ENCODE measurements at places on chromosomes 13 and 19. TPM values are rescaled to one million over a fixed set of nuclear protein-coding genes. Genes with fewer than 3 reads are reported as not detected.

DNA sequence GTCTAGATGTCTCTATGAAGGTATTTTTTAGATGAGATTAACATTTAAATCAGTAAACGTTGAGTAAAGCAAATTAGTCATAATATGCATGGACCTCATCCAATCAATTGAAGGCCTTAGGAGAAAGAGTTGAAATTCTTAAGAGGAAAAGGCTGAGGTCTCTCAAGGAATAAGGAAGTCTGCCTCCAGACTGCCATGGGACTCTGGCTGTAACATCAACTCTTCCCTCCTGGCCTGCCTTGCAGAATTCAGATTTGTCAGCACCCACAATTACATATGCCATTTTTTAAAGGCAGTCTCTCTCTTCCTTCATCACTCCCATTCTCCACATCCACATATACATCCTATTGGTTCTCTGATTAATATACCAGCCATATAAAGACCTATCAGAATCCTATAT, 28.8 kb upstream of the INTS6 start:
- no peak for DNase-seq

DNA sequence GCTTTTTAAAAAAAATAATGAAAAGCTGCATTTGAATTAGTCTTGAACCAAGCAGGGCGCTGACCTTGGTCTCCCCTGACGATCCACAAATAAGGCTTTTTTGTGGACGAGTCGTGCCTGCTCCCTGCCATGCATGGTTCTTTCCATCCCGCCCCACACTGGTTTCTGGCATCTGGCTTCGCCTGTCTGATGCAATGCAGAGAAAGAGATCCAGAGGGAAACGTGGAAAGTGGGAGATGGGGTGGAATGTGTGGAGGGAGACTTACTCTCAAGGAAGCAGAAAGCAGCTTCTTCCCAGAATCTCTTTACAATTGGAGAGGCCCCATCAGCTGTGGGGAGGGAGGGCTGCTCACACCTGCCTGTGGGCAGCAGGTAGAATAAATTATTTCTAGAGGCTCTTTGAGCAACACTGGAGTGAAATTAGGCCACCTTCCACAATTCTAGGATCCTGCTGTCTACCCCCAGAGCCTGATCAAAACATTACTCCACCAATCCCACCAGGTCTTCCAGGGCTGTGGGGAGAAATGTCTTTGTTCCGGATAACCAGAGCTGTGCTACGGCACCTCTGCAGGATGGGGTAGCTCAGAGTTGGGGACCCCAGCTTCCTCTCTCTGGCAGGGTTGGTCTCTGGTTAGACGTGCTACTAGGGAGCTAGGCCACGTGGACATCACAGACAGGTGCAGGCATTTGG, 183.5 kb downstream of the UQCRFS1 start:
- DNase-seq: no peak

DNA sequence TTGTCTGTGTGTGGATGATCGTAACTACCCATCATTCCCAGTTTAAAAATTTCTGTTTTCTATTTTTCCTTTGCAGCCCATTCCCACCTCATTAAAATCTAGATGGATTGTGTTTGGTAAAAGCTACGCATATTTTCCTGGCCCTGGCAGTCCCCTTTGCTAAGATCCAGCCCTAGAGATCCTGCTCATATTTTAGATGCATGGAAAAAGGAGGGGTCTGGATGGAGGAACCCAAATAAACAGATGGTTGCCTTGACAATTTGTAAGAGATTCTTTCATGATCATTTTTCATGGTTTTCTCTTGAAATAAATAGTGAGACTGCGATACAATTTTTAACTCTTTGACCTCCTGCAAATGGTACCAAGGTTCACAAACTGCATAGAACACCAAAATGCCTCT, 174.4 kb downstream of the SLC7A1 start:
- no peak for DNase-seq

- no peak for DNase-seq
Measured at GRCh38 chr13:43991773-43992201, 112.1 kb downstream of the LACC1 start.

Gene ZNF283
- 46.6 TPM for total RNA-seq

DNA sequence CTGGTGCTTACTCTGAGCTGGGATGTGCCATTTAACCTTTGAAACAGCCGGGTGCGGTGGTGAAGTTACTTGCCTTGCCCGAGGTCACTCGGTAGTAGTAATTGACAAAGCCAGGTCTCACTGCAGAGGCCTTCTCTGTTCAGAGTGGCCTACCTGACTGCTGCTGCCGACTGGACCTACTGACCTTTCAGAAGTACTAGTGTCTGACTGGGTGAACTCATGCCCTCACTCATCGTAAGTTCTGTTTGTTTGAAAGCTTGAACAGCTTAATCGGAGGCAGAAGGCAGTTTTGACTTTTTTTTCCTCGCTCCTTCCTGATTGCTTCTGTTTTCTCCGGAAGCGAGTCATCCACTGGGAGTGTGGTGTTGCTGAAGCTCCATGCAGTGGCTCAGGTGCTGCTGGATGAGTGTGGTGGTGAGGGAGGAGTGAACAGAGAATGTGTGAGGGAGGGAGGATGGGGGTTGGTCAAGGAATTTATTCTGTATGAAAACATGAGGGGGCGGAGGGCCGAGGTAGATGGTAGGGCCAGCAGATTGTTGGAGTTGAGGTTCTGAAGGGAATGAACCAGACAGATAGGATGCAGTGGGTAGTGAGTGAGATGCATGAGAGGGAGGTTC, 2.7 kb downstream of the SPINT2 start:
- no peak for DNase-seq

DNA sequence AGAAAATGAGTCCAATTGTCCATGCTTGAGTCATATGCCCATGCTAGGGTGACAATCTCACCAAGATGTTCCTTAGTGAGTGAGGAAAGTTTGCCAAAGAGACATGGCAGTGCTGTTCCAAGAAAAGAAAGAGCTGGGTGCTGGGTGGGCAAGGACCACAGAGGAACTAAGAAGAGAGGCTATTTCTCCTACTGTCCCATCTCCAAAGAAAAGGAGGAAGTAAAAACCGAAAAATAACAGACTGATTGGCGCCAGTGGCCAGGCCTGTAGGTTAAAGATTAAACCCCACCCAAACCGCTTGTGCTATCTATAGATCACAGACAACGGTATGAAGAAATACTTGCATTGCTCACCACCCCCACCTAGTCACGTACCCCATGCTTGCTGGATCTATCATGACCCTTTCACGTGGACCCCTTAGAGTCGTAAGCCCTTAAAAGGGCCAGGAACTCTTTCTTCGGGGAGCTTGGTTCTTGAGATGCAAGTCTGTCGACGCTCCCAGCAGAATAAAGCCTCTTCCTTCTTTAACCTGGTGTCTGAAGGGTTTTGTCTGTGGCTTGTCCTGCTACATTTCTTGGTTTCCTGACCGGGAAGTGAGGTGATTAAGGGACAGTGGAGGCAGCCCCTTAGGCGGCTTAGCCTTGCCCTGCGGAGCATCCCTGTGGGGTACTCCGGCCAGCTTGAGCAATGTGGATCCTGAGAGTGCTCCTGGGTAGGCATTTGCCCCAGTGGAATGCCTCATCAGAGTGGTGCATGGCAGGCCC, 606.5 kb downstream of the UQCRFS1 start:
- DNase-seq: no peak

GRCh38 chr13:114110091-114110829, 22.2 kb downstream of the RASA3 start:
- peak; percentile 47 for DNase-seq

Gene MEIOSIN
- total RNA-seq: not detected

DNA sequence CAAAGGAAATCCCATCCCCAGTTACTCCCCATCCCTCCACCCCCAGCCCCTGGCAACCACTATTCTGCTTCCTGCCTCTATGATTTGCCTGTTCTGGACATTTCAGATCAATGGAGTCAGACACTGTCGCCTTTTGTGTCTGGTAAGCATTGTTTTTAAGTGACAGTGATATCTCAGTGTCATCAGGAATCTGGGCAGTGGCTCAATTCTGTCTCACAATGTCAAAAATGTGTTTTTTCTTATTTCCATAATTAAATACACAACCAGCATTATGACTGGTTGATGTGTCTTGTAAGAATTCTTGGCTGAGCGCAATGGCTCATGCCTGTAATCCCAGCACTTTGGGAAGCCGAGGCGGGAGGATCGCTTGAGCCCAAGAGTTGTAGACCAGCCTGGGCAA, 20.2 kb upstream of the PGLS start:
- no peak for DNase-seq

Gene ZNF223
- not detected for total RNA-seq

DNA sequence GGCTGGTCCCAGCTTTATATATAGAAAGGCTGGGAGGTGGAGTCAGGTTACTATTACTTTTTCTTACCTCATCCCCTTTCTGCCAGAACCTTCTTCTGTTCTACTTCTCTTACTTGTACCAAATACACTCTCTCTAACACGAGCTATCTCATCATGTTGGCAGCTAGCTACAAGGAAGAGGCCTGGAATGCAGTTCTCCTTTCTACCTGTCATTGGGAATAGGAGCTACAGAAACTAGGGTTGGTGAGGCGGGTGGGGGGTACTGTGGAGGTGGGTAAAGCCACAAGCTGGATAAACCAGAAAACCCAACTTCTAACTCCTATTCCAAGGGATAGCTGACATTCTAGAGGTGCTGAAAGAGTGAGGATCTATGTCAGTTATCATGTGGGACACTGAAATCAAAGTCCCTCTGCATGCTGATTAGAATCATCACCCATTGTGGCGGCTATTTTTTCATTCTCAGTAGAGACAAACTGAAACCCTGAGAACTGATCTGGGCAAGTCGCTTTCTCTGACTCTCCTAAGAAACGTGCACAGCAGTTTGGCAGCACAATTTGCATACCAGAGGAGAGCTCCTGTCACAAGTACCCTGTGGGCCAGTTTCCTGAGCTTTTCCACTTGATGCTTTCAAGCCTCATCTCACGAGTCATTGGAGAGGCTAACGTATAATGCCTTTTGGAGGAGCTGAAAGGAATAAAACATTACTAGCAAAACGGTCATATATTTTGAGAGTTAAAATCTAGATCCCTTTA, 358.1 kb downstream of the ENOX1 start:
- no peak for DNase-seq

Gene IGSF23
- total RNA-seq: not detected

Gene ZNF554
- total RNA-seq: 15.9 TPM

- no peak for DNase-seq
Measured at GRCh38 chr19:4830332-4830731, 1.2 kb downstream of the TICAM1 start.

Gene NFIX
- 183 TPM for total RNA-seq

- DNase-seq: no peak
Measured at GRCh38 chr13:66618702-66619101, 611.4 kb downstream of the PCDH9 start.

DNA sequence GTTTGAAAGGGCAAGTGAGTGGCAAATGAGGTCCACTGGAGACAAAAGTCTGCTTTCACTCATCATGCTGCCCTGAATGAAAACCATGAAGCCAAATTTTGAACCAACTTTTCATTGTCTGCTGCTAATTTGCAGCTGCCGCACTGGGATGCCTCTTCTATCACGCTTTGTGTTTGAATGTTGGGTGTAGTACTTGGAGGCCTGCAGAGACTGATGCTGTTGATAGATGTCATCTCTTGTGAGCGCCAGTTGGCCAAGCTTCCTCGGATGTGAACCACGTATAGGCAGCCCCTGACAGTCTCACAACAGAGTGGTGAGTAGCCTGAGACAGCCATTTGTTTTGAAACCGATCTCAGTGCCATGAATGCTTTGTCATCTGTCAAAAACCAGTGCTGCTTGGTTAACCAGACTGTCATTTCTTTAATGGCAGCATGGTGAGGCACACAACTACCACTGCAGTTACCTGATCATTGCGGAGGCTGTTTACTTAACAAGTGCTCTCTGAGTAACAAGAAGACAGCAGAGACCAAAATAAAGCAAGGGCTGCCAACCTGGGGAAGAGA, 31.2 kb upstream of the SLC10A2 start:
- no peak for DNase-seq

DNA sequence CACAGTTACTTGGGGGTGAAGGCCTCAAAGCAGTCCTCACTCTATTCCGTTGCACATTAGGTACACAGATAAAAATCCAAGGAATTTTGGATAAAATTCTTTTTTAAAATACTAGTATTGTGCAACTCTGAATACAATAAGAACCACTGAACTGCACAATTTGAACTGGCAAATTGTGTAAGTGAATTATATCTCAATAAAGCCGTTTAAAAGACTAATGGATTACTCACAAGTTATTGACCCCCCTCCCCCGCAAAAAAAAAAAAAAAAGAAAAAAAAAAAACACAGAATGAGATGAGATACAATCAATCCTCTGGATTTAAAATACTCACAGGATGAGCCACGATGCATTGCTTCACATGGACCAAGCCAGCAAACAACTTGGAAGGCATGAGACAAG, 86.4 kb downstream of the CRYL1 start:
- no peak for DNase-seq
